Hepatic stellate cell (primary cell): ENCODE measurements at places on chromosomes 7 and 10.

- DNase-seq = no peak
Measured at GRCh38 chr7:50362712-50363282, 58.3 kb downstream of the IKZF1 start.

DNA sequence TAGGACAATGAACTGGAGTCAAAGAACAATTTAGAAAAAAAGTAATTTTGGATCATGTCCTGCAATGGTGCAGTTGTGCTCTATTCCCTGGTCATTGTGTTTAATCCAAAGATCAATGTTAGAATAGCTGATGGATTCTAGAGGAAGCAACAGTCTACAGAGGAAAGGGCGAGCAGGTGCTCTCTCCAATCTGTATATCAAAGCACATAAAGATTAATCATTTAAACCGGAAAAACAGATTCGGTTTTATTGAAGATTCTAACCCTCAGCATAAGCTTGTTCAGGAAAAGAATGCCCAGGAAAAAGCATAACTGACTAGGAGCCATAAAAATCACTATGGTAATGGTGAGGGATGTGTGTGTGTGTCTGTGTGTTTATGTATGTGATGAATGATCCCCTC lies 110.3 kb downstream of the MALRD1 start:
- DNase-seq = no peak

DNA sequence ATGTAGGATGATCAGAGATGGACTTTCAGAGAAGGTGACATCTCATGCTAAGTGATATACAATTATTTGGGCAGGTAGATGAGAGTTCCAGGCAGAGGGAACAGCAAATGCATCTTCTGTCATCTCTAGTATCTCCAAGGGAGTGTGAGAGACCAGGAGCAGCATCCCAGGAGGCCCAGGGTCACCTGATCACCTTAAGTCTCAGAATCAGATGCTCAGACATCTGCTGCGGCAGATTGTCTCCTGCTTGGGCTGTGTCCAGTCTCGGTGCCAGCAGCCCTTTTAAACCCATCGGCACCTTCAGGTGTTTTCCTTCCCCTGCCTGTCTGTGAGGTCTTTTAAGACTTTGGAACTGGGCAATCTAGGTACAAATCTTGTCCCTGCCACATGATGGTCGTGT lies 690.6 kb downstream of the LRMDA start:
- no peak for DNase-seq

GRCh38 chr10:47370878-47371277 lies 13.2 kb downstream of the ZNF488 start:
- DNase-seq = no peak

GRCh38 chr7:25731846-25732245 lies 420.2 kb upstream of the NFE2L3 start:
- DNase-seq = no peak
